Stimulated activated CD4-positive, alpha-beta T cell treated with anti-CD3 and anti-CD28 coated beads, Interleukin-12 subunit alpha, Interleukin-12 subunit beta, amount 100 ng/mL, for 4 hours (primary cell): ENCODE measurements at places on chromosomes 4 and X.

GRCh38 chr4:33052241-33052640 lies 2332.1 kb downstream of the PCDH7 start:
- no peak for DNase-seq

DNA sequence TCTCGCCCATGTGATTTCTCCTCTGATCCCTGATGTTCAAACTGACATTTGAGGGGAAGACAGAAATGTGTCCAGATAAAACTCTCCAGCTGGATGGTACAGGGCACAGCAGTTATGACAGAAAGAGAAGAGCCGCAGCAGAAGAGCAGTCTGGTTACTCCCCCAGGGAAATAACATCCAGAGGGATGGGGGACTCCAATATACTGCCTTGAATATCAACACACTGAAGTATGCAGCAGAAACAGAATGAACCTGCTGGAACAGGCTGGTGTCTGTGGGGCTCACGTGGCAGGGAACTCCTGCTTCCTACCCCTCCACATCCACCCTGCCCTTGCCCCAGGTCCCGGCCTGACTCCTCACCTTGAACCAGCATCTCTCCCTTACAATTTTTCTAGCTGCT lies 93.5 kb downstream of the MGST2 start:
- DNase-seq, result no peak

GRCh38 chr4:169823685-169824084 lies 65.9 kb upstream of the HPF1 start:
- DNase-seq, result no peak

GRCh38 chrX:154980330-154981115 lies 42.0 kb downstream of the F8 start:
- DNase-seq, result peak; percentile 64

DNA sequence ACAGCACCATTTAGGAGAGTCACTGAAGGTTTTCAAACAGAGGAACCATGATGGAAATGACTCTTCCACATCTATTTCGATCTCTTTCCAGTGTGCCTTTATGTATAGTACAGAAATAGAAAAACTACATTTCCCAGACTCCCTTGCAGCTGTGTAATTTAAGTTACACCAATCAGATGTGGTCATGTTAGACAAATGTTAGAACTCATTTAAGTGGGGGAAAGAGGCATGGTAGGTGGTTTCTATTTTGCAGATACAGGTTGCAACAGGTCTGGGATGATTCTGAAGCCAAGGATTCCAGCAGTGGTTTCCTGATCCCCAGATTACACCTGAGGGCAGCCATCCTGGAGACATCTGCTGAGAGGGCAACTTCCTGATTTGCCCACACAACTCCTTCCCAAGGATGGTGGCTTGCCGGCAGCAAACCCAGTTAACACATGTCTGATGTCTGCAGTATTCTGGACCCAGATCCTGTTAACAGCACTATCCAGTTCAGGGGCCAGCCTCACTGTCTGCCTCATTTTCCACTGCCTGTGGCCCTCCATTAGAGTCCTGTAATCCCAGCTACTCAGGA lies 38.7 kb upstream of the PDK3 start:
- DNase-seq, result no peak

- DNase-seq, result no peak
These were observed 21.6 kb downstream of the LUZP4 start for GRCh38 chrX:115311139-115311538.

DNA sequence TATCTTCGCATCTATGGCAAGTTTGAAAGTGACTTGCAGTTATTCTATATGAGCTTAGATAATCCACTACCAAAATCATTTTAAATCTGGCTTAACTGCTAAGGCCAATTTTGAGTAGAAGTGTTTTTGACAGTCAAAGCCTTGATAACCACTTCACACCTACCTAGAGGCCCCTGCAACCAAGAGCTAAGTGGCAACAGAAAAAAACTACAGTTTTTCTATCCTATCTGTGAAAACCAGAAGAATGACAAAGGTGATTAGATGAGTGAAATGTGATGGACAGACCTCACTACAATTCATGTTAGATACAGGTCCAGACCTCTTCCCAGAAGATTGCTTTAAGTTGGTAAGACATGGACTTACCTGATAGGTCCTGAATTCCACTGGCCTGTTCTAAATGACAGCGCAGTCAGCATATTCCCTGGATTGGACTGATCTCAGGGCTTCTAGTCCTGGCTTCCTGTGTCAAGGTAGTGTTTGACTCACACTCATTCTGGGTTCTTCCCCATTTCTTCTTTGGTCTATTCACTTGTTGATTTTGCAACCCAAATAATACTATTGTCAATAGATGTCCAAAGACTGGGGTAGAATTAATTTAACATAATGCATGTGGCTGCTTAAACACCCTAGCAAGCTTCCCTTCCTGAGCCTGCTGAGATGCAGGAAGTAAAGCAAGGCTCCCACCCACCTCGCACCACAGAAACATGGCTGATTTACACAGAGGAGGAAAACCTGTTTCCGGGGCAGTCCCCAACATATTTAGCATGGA lies 65.1 kb downstream of the PPP3CA start:
- DNase-seq, result peak; percentile 7

DNA sequence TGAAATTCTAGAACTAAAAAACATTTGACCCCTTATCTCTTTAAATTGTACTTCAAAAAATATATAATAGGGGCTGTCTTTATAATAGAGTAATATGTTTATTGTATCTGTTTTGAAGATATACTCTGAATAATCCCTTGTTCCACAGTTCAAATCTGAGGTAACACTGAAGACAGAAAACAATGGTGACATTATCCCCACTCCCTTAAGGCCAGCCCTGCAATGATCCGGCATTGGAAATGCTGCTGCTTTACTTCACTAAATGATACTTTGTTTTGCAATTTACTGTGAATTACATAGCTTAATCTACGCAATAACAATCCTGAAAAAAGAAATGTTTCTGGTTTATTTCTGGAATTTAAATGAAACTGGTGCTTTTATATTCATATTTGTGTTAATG lies 34.4 kb upstream of the ZFP42 start:
- DNase-seq, result no peak

GRCh38 chr4:175427751-175428150 lies 384.3 kb downstream of the GPM6A start:
- no peak for DNase-seq

GRCh38 chrX:88940904-88941303 lies 193.9 kb downstream of the CPXCR1 start:
- DNase-seq, result no peak

GRCh38 chr4:168720396-168720900 lies 223.6 kb downstream of the PALLD start:
- no peak for DNase-seq

- no peak for DNase-seq
These were observed 106.2 kb upstream of the IL13RA1 start for GRCh38 chrX:118621081-118621759.

GRCh38 chr4:100083289-100083688 lies 107.0 kb downstream of the DDIT4L start:
- no peak for DNase-seq

- no peak for DNase-seq
These were observed 67.1 kb downstream of the PGRMC2 start for GRCh38 chr4:128220286-128221235.

DNA sequence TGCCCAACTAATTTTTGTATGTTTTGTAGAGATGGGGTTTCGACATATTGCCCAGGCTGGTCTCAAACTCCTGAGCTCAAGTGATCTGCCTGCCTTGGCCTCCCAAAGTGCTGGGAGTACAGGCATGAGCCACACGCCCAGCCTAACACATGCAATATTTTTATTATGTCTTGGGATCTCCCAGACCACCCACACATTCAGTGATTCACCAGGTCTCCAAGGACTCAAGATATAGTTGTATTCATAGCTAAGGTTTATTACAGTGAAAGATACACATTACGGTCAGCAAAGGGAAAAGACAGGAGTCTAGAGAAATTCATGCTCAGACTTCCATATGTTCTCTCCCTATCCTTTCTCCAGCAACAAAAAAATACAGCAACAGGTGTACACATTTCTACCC lies 25.5 kb upstream of the FAM120C start:
- DNase-seq, result no peak

GRCh38 chr4:98928131-98928504 lies 815 bp downstream of the EIF4E start:
- DNase-seq, result peak; percentile 66

DNA sequence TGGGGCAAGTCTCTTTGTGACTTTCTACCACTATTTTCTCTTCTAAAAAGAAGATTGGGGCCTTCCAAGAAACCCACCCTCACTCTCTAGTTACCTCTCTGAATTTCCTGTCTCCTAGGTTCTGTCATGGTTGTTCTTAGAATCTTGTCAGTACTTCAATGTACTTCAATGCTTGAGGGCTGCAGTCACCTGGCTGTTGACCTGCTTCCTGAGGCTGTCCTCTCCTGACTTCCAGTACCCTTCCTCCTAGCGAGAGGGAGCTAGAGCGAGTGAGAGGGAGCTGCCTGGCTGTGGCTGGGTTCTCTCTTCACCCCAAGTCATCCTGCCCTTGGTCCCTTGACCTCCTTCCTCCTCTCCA lies 17.7 kb downstream of the CD99L2 start:
- no peak for DNase-seq

GRCh38 chrX:112058255-112058654 lies 24.3 kb downstream of the TRPC5 start:
- DNase-seq, result no peak

- no peak for DNase-seq
These were observed 87.0 kb upstream of the TRPC3 start for GRCh38 chr4:122038896-122039295.

GRCh38 chr4:25654031-25654970 lies 1.4 kb upstream of the SLC34A2 start:
- DNase-seq, result no peak

DNA sequence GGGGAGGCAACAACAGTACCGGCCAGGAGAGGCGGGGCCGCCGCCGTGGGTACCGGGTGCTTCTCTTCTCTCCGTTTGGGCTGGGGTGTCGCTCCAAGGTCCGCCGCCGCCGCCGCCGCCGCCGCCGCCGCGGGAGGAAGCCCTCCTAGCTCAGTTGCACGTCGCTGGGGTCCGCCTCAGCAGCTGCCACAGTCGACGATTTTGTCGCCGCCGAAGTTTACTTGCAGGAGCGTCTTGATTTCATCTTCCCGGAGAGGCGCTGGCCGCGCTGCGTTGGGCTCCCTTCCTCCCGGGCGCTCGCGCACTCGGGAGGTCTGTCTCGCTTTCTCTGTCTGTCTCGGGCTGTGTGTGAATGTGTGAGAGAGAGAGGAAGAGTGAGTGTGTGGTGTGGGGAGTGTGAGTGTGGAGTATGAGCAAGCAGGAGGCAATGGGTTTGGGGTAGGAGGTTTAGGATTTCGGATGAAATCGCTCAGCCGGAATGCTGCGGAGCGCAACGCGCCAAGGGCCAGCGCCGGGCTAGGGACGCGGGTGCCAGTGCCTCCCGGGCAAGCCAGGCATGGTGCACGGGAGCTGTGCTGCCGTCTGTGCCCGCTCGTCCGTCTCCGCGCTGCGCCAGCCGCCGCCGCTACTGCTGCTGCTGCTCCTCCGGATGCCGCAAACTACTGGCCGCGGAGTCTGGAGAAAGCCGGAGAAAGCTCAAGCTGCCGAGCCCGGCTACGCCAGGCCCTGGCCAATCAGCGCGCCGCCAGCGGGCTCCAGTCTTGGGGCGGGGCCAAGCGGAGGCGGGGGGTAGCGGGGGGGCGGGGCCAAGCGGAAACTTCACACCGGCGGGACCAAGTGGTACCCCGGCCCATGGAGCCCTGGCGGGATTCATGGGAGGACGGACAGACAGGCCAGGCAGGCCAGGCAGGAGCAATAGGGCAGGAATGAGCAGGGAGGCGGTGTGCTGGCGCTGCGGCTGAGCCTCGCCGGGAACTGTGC lies at the start of gene PCDH19:
TSS of gene PCDH19 (minus strand) at position 664 of the 981 bp plus-strand sequence. CDS start 1,676 bp downstream, outside the sequence.
- peak; percentile 40 for DNase-seq

DNA sequence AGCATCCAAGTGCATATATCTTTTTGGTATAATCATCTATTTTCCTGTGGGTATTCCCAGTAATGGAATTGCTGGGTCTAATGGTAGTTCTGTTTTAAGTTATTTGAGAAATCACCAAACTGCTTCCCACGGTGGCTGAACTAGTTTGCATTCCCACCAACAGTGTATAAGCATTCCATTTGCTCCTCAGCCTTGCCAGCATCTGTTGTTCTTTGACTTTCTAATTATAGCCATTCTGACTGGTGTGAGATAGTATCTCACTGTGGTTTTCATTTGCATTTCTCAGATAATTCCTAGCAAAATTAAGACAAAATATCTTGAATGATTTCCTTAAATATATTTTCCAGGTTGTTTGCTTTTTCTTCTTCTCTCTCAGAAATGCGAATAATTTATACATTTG lies 341.1 kb downstream of the GBA3 start:
- no peak for DNase-seq

DNA sequence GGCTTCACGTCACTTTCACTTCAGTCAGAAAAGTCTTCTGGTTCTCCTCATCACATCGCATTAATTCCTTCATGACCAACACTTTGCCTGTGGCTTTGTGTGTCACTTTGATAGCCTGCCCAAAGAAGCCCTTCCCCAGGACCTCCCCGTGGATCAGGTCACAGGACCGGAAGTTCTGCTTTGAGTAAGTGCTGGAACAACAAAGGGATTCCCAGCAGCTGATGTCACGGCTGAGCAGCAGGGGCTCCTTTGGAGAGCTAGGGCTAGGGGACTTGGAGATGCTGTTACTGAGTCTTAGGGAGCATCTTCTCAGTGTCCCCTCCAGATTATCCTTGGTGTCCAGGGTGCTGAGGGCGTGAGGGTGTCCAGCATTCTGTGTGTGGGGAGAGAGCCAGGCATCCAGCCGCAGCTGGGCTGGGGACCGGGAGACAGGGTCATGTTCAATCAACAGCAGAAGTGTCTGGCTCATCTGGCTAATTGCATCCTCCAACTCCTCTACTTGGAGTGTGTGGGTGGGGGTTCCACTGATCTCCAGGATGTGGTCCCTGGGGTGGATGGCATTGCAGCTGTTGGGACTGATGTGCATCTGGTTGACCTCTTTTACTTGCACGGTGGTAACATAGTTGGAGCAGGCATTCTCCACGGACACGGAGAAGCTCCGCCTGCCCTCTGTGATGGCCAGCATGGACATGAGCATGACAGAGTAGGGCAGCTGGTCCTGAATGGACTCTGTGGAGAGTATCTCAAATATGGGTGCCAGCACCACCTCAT lies 39.2 kb upstream of the ARHGAP6 start:
- DNase-seq, result no peak

DNA sequence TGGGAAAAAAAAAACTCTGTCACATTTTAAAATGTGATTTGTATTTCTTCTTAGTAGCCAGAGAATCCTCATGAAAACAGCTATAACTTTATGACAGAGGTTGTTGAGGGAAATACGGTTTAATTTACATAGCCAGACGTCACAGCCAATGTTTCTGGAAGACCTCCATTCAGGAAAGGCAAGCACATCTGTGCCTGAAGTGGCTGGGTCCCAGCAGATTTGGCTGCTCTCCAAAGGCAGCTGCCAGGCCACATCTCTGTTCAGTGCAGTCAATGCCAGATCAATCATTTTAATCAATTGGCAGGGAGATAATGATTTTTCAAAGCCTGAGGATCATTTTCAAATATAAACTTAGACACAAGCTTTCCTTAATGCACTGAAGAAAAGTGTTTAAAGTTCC lies 86.5 kb upstream of the ZIC3 start:
- DNase-seq, result no peak

DNA sequence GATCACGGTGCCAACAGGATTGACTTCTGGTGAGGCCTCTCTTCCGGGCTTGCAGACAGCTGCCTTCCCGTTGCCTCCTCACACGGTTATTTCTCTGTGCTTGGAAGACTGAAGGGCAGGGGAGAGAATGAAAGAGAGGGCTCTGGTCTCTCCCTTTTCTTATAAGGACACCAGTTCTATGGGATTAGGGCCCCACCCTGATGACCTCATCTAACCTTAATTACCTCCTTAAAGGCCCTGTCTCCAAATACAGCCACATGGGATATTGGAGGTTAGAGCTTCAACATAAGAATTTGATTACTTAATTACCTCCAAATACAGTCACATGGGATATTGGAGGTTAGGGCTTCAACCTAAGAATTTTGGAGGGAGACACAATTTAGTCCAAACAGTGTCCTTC lies 46.5 kb downstream of the EVC start:
- DNase-seq, result no peak
